ENCODE measurements at places on chromosomes 2 and 18.

DNA sequence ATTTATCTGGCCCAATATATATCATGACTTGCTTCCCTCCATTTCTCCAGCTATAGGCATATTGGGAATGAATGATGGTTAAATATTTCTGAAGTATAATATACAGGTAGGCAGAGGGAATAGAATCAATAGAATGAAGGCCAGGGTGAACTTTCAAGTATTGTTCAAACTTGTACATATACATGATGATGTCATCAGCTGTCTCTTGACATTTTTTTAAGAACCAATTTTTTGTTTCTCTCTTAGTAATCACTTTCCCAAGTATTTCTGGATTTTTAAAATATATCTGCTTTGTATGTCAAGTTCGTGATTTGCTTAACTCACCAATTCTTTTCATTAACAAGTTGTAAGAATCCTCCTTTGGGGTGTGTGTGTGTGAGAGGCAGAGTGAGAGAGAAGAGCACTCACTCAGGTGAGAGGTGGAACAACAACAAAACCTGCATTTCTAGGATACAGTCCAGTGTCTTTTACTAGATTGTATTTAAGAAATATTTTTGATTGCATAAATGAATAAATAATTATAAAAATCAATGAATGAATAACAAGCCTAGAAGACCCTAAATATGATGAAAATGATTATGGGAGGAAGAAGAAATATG is 1239.1 kb downstream of the LRP1B start:
- no peak for DNase-seq

- DNase-seq, result no peak
These were observed 95.4 kb downstream of the C1QL2 start for GRCh38 chr2:119063177-119063576.

- DNase-seq, result peak; percentile 26
These were observed 15.3 kb downstream of the CROCC2 start for GRCh38 chr2:240921311-240921994.

GRCh38 chr2:174682578-174683391 is 81.5 kb downstream of the CHRNA1 start:
- peak; percentile 81 for DNase-seq

- DNase-seq, result no peak
These were observed 235.2 kb upstream of the THSD7B start for GRCh38 chr2:136530146-136530545.

- DNase-seq, result no peak
These were observed 17.7 kb upstream of the ZDBF2 start for GRCh38 chr2:206256706-206257205.
